ENCODE measurements at places on chromosomes 1 and 21. TPM values are rescaled to one million over a fixed set of nuclear protein-coding genes. Genes with fewer than 3 reads are reported as not detected.

Gene HSPG2
- 281 TPM for total RNA-seq

Gene SHE
- 86.5 TPM for total RNA-seq

Gene LEFTY2
- not detected for total RNA-seq

Gene EXO5
- total RNA-seq, result 7.6 TPM

Gene TMPRSS2
- not detected for total RNA-seq

Gene CA6
- total RNA-seq, result not detected

Gene SYTL1
- under 0.01 TPM for total RNA-seq

Gene NIBAN1
- 2.4 TPM for total RNA-seq

Gene ATP1A4
- total RNA-seq, result not detected

- no peak for DNase-seq
Measured at GRCh38 chr1:226973371-226973897, 33.3 kb downstream of the COQ8A start.

GRCh38 chr1:151594143-151594625, 17.7 kb upstream of the SNX27 start:
- peak; percentile 64 for DNase-seq

- DNase-seq, result no peak
Measured at GRCh38 chr1:15276691-15277446, 29.8 kb downstream of the FHAD1 start.

GRCh38 chr1:232218955-232219865, 410.7 kb downstream of the SIPA1L2 start:
- no peak for DNase-seq

DNA sequence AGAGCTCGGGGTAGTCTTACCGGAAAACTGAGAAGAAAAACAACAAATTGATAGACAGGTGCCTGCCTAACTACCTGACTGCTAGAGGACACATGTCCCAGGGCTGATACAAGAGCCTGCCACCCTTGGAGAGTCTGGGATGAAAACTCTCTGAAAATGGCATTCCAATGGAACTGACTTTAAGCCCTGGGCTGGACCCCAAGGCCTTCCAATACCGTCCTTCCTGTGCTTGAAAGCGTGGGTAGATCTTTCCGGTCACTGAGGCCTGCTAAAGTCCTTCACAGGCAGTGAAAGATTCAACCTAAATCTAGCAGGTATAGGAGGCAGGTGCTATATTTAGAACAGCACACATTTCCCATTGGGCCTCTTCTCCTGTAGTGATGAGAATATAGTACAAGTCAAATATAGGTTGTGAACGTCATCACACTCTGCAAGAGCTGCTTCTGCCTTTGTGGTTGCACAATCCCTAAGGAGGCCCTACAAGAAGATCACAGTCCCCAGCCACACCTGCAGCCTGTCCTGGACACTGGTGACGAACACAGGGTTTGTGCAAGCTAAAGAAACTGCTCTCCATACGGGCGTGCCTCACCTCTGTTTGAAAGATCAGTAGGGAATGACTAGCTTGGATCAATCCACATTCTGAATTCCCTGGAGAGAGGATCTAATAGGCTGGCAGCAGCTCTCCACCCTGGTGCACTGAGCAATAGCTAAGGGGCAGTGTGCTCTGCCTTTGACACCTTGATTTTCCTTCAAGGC, 876 bp upstream of the CHML start:
- no peak for DNase-seq

GRCh38 chr1:224747578-224747977, 131.5 kb downstream of the CNIH3 start:
- DNase-seq, result no peak

GRCh38 chr1:178399177-178399728, 97.5 kb downstream of the CLEC20A start:
- no peak for DNase-seq

DNA sequence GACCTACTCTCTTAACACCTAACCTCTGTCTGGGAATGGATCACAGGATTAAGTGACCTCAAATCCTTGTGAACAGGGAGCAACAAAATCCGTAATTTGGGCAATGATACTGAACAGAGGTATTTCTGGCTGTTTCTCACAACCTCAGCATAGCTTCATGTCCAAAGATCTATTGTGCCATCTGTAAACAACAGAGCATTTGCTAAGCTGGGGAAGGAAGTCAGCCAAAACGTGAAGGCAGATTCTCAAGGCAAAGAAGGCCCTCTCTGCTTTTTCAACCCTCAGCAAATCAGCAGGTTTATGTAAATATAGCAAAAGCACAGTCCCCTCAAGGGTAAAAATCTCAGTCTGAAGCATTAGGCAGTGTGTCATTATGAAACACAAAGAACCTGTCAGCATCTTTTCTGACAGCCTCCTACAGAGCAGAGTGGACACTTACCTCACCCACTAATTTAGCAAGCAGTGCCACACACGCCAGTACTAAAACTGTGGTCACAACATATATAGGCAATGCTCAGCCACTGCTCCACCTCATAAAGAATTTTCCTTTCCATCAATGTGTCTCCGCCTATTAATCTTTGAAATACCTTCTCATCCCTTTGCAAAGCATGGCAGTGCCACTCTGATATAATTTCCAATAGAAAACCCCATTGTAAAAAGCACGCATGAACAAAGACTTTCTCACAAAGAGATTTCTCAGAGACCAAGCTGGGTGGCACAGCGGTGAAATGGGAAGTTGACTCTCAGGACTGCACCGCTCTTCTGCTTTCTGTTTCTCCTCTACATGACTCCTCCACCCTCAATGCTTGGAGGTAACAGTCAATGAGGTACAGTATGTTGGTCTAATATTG, 188.0 kb downstream of the RERE start:
- DNase-seq, result no peak

DNA sequence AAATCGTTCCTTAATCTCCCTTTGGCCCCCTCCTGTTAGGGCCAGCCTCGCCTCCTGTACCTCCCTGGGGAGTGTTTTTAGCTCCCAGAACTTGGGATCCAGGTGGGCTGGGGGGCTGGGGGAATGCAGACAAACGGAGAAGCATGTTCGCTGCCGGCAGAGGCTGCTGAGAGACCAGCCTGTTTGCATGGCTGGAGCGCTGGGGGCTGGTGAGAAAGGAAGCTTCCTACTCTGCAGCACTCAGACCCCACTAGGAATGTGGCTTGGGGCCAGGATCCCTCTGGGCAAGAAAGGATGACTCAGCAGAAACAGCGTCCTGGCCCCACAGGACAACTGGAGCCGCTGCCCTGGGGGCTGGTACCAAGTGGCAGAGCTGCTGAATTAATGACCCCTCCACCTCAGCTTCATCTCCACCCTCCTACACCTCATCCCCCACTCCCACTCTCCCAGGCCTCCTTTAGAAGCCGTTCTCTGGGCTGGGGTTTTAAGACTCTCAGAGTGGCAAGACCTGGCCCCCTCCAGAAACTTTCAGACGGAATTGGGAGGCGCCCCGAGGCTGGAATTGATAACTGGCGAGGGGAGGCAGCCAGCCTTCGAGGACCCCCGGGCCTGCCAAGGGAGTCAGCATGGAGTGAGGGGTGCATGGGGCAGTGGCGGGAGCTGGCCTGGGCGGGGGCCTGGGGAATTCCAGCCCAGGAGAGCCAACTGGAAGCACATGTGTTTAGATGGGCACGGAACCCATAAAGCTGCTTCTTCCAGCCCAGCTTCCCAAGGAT, 28.5 kb upstream of the EPS8L3 start:
- DNase-seq, result peak; percentile 92

DNA sequence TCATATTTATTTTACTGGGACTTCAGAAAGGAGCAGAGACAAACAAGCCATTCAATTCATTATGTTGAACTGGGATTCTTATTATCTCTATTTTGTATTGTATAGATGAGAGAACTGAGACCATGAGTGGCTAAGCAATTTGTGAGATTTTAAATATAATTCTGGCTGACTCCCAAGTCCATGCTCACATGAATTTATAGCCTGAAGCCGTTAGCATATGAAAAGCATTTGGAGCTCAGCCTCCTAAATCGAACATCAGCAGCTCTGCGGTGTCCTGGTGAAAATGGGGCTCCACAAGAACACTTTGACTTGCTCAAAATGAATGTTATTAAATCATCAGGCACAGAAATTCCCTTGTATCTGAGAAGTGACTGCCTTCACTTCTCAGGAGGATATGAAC, 96.8 kb upstream of the DPT start:
- DNase-seq, result no peak

- no peak for DNase-seq
Measured at GRCh38 chr1:46456411-46456963, 33.1 kb upstream of the DMBX1 start.

GRCh38 chr1:29849038-29849750, 612.9 kb downstream of the PTPRU start:
- peak; percentile 38 for DNase-seq

GRCh38 chr1:25573591-25573930, 30.2 kb downstream of the LDLRAP1 start:
- no peak for DNase-seq

DNA sequence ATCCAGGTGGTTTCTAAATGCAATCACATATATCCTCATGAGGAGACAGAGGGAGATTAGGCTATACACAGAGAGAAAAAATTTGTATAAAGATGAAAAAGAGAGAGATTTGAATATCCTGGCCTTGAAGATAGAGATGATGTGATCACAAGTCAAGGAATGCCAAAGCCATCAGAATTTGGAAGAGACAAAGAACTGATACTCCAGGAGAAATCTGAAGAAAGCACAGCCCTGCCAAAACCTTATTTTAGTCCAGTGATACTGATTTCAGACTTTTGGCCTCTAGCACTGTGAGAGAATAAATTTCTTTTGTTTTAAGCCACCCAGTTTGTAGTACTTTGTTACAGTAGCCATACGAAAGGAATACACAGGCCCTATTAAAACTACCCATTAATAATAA, 33.4 kb downstream of the DOCK7 start:
- no peak for DNase-seq

DNA sequence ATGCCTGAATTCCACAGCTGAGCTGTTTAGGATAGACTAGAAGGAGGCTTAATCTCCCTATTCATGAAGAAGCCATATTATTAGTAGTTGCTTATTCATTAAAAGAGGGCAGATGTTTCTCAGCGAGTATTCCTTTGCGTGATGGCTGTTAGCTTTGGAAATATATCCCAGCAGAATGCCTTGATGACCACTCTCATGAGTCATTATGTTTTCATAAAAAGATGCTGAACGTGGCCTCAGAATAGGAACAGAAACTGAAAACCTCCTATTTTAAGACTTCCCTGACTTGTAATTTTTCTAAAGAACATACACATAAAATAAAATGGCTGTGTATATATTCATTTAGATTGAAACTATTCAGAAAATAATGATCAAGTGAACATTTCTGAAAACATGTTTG, 9.6 kb upstream of the PLA2G4A start:
- DNase-seq, result peak; percentile 35

- peak; percentile 26 for DNase-seq
Measured at GRCh38 chr1:24415910-24416665, 486 bp downstream of the NIPAL3 start.

DNA sequence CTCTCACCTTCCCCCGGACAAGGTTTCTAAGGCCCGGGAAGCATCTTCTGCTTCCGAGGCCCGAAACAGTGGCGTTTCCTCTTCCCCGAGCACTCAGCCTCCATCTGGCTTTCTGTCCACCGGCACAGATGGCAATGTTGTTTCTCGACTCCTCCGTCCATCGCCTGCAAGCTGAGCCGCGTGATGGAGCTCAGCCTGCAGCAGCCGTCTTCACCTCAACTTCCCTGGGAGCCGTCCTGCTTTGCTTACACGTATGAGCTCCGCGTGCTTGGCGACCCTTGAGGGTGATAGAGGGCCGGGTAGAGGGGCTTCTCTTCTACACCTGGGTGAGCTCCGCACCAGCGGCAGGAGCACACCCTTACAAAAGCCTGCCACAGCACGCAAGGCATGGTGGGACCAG, 80.4 kb downstream of the AJAP1 start:
- no peak for DNase-seq
